ENCODE measurements at places on chromosomes 7 and 10.

GRCh38 chr7:123425246-123425645, 109.1 kb downstream of the IQUB start:
- no peak for DNase-seq

GRCh38 chr10:42781893-42782445, 626 bp upstream of the BMS1 start:
- DNase-seq = no peak

- no peak for DNase-seq
Measured at GRCh38 chr10:29248158-29248557, 40.7 kb upstream of the LYZL1 start.

DNA sequence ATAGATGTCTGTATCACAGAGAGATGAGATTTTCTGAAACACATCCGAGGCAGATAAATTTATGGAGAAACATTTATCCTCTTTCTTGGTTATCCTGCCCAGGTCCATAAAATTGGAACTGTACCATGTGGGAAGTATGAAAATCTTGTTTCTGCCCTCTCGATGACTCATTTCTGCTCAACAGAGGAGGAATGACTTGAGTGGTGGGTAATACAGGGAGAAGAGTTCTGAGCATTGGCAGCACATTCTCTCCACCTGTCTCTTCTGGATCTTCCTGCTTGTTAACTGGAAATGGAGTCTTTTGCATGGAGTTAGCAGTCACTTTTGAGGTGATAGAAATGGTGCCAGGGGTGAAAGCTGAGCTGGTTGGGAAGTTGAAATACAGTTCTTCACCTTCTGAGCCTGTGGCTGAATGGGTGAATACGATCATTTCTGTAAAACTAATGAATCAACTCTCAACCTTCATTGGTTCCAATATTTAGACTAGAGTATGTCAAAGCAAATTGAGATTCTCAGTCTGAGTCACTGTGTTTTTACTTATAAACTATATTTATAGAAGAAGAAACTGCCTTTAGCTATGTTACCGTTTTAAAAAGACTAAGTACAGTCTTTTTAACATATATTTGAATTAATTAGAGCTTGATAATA, 945.5 kb downstream of the SORCS3 start:
- DNase-seq = no peak

DNA sequence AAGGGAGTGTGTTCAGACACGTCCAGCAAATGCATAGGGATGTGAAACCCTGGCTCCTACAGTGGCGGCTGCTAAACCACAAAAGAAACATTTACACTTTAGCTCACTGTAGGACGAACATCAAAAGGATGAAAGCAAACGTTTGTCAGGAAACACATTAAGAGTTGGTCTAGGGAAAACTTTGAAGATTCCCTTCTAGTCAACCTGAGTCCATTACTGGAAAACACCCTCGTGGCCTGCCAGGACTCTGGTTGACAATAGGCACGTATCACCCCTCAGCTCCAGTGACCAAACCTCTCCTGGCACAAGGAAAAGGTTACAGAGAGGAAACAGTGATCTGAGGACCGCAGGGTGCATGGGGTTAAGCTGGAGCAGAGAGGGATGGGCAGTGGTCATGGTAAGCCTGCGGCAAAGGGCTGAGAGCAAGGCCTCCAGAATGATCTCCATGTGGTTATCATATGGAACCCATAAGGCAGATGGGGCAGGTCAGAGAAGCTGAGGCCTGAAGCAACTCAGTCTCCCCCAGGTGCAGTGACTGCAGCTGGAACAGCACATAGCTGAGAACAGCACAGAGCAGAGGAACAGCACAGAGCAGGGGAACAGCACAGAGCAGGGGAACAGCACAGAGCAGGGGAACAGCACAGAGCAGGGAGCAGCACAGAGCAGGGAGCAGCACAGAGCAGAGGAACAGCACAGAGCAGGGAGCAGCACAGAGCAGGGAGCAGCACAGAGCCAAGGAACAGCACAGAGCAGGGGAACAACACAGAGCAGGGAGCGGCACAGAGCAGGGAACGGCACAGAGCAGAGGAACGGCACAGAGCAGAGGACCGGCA, 49.9 kb downstream of the CHST15 start:
- DNase-seq = no peak

GRCh38 chr10:19835952-19836351, 19.7 kb downstream of the PLXDC2 start:
- DNase-seq = no peak

- no peak for DNase-seq
Measured at GRCh38 chr7:137476937-137477336, 133.4 kb upstream of the PTN start.

GRCh38 chr10:106310596-106310995, 853.9 kb downstream of the SORCS1 start:
- no peak for DNase-seq

All from neural crest cell (in vitro differentiated cells).